Activated T-cell treated with anti-CD3 and anti-CD28 coated beads, Interleukin-2, amount 50 U/mL, for 4 hours (primary cell): ENCODE measurements at places on chromosomes 16 and 17. TPM values are rescaled to one million over a fixed set of nuclear protein-coding genes. Genes with fewer than 3 reads are reported as not detected.

The BCAR1 gene
- 4.3 TPM for total RNA-seq

DNA sequence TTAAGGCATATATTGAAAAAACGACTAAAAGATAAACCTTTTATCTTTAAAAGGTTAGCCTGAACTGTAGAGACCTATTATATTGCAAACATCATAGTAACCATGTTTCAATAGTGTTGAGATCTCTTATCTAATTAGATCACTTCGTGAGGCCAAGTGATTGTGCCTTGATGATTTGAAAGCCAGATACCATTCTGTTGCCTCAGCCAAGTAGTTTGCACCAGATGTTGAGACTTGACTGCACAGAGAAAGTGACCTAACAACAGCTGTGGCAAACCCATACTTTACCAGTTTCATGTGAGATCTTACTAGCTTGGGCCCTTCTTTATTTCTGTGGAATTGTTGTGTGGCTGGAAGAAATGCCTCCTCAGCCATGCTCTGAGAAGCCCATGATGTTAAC, 717.3 kb downstream of the KCNJ2 start:
- no peak for DNase-seq

GRCh38 chr17:34756637-34757021, 177.2 kb downstream of the TMEM132E start:
- DNase-seq, result no peak

DNA sequence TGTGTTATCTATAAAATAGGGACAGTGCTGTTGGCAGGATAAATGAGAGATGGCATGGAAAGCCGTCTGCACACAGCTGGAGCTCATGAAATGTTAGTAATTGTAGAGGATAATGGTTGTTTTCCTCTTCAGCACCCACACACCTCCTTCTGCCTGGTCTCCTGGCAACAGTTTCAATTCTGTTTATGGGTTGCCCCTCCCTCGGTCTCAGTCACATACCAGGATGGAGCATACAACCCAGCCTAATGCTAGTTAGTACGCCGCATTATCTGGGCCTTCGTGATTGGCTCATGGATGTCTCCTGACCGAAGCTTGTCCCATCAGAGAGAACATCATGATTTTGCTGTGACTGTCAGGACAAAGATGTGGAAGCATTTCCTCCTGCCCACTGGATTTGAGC, 126.2 kb upstream of the WSCD1 start:
- DNase-seq, result no peak

GRCh38 chr16:281660-282255, 1.2 kb upstream of the PDIA2 start:
- DNase-seq, result no peak
